ENCODE measurements at places on chromosomes 1 and 21.
A peak's percentile ranks its signal among the peaks of the same experiment; 100 is the strongest.

DNA sequence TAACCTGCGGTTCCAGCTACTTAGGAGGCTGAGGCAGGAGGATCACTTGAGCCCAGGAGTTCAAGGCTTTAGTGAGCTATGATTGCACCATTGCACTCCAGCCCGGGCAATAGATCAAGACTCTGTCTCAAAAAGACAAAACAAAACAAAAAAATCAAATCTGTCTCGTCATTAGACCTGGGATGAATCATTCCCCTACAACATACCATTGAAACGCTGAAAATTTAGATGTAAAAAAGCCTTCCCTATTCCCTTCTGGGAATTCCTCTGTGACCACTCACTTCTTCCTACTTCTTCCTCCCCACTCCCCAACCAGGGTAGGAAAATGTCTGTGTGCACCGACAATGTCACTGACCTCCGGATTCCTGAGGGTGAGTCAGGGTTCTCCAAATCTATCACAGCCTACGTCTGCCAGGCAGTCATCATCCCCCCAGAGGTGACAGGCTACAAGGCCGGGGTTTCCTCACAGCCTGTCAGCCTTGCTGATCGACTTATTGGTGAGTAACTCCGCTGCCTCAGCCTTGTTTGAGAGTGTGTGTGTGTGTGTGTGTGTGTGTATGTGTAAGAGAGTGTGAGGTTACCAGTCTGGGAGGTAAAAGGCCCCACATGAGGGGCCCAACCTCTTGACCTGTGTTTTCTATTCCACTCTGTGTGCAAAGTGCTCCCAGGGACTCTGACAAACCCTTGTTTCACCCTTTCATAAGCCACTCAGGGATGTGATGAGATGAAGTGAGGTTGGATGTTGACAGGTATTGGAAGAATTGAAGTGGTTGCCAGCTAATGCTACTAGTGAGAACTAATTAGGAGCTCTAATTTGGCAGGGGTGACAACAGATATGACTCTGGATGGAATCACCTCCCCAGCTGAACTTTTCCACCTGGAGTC is 16.3 kb upstream of the SARS1 start:
- no peak for DNase-seq

GRCh38 chr1:59150577-59151386 is 146.1 kb upstream of the FGGY start:
- DNase-seq: no peak

DNA sequence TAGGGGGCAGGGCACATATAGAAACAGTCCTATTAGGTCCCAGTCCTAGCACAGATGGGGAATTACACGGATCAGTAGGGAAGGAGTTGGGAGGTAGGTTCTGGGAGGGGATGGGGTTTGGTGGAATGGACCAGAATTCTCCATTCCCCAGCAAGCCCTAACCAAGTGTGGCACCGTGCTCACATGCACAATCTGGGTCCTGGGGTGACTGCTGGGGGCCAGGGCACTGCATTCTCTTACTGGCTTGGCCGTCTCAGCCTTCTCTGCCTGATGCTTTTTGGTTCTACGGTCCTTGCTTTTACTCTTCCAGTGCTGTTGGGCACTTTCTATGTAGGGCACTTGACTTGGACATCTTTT is 53.9 kb downstream of the NENF start:
- DNase-seq: no peak

GRCh38 chr1:82555501-82555900 is 754.8 kb downstream of the ADGRL2 start:
- DNase-seq: no peak

DNA sequence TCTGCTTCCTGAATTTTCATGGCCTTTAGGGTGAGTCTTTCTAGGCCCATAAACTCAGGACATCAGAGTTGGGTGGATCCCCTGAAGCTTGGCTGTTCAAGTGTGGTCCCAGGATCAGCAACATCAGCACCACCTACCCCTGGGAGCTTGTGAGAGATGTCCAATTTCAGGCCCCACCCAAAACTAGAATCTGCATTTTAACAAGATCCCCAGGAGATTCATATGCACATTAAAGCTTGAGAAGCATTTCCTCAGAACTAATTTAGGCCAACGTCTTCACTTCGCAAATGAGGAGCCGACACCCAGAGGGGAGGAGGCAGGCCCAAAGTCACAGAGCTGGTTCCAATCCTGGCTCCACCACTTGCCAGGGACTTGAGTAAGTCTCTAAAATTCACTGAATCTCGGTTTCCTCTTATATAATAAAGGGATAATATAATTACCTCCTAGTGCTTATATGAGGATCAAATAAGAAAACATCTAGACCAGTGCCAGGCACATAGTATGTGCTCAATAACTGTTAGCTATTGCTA is 10.3 kb upstream of the PHLDA3 start:
- no peak for DNase-seq

- DNase-seq: no peak
These were observed 47.6 kb downstream of the PKN2 start for GRCh38 chr1:88731475-88732269.

DNA sequence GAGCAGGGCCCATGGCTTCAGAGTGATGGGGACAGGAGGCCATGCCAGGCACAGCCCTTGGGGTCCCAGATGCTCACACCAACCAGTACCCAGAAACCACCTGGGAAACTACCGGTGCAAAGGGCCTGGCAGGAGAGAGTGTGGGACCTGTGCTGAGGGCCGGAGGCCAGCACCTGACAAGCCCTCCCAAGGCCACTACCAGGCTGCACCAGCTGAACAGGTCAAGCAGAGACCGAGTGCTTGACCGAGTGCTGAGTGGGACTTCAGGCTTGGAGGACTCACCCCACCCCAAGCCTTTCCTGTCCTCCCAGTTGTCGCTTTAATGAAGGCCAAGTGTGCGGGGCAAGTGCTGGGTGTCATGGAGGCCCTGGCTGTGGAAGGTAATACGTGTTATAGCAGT is 36.5 kb downstream of the SNAP47 start:
- no peak for DNase-seq

DNA sequence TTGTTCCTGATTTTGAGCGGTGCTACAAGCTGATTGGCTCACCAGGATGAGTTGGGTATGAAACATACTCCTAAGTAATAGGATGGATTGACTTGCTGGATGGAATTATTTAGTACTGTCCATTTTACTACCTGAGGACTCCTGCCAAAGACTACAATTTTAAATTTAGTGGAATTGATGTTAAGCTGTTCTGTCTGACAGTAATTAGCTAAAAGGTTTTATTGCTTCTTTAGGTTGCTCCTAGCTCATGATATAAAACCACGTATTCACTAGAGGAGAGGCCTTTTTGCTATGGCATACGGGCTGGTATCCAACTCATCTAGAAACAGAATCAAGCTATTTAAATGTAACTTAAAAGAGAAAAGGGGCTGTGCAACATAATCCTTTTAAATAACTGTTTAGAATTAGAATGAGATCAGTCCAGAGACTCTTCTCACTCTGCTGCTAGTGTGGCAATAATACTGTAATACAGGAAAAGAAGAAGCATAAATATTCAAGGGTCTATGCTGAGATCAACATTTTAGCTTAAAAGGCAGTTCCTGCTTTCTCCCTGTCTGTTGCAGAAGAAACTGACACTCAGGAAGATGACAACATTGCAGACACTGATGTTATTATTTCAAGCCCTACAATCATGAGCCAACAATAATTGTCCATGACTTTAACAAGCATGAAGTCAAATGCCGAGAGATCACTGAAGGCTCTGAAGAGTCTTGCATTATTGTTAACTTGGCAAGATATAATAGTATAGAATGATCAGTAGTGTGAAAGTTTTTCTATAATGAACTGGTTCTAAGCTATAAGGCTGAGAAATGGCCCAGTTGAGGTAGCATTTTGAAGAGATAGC is 258.7 kb upstream of the ADGRL4 start:
- no peak for DNase-seq

DNA sequence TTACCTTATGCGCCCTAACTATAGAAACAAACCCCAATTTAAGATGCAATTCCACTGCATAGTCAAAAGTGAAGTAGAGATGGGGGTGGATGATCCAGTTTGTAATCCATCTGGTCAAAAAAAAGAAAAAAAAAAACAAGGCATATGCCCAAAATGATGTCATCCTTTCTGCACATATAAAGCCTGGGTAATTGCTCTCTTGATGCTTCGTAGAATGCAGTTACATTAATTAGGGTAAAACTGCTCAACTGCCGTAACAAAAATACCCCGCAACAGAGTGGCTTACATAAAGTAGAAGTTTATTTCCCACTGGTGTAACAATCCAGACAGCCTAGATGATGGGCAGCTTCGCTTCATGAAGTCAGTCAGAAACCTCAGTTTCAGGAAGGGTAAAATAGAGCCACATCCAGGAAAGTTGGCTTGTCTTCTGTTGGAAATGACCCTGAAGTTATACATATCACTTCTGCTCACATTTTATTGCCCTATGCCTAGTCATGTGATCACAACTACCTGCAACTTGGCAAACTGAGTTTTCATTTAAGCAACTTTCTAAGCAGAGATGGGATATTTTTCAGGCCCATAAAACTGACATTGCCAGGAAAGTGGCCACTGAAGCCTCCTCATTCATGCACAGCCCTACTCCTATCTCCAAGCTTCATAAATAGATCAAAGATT is 221.7 kb downstream of the C1orf94 start:
- no peak for DNase-seq

GRCh38 chr1:171743081-171743870 is 1.4 kb upstream of the VAMP4 start:
- no peak for DNase-seq

DNA sequence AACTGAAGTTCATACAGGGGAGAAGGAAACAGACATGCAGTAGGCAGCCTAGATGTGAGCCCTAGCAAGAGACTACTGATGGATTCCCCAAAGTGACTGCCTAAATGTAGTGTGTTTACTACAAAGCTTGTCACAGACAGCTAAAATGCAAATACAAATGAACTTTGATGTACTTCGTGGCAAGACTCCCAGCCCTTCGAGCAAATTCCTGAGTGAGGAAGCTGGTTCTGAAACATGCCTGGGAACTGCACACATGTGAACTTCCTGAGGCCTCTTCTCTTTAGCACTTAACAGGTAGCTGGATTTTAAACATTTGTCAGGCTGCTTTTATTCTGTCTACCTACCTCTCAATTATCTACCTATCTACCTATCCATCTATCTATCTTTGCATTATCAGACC is 6.7 kb upstream of the IRF2BP2 start:
- DNase-seq: no peak

DNA sequence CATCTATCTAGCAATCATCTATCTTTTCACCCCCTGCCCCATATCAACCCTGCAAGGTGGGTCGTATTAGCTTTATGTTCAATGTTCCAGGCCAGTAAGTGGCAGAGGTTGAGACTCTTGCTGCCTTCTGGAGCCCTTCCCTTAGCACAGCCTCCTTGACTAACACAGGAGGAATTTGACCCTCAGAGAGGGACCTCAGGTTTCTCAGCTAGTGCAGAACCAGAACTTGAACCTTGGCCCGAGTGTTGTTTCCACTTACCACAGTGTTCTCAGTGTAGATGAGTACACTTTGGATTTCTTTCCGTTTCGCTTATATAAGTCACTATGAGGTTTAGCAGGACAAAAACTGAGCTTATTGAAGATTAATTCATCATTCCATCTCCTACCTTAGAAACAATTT is 11.1 kb upstream of the ATF3 start:
- no peak for DNase-seq

GRCh38 chr1:54812801-54813484 is 11.8 kb upstream of the TTC22 start:
- no peak for DNase-seq

DNA sequence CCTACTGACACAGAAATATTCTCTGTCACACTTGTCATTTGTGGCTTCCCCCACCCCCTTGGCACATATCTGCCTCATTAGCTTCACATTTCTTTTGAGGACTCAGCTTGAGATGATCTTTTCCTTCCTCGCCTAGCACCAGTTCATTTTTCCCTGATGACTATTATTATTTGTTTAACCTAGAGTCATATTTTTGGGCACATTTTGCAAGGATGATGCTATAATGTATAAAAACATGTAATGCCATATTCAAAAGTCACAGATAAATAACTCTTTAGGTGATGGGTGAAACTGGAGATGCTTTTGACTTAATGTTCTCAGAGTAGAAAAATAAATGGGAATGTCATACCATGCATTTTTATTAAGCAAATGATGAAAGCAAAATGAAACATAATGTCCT is 202.7 kb downstream of the BACH1 start:
- DNase-seq: no peak

DNA sequence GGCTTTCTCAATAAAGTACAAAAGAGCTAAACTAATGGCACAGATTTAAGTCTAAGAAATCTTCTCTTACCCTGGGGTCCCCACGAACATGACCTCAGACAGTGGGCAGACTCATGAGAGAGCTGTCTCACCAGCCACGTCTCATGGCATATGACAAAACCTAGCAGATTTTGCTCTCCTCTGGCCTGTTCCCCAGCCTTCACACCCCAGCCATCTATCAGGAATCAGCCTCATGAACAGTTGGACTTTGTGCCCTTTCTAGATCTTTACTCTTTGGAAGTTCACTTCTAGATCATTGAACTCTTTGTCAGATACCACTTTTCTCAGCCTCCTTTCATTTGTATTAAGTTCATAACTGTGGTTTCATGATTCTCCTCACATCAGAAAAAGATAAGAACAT is 14.2 kb upstream of the HSD3B1 start:
- no peak for DNase-seq

DNA sequence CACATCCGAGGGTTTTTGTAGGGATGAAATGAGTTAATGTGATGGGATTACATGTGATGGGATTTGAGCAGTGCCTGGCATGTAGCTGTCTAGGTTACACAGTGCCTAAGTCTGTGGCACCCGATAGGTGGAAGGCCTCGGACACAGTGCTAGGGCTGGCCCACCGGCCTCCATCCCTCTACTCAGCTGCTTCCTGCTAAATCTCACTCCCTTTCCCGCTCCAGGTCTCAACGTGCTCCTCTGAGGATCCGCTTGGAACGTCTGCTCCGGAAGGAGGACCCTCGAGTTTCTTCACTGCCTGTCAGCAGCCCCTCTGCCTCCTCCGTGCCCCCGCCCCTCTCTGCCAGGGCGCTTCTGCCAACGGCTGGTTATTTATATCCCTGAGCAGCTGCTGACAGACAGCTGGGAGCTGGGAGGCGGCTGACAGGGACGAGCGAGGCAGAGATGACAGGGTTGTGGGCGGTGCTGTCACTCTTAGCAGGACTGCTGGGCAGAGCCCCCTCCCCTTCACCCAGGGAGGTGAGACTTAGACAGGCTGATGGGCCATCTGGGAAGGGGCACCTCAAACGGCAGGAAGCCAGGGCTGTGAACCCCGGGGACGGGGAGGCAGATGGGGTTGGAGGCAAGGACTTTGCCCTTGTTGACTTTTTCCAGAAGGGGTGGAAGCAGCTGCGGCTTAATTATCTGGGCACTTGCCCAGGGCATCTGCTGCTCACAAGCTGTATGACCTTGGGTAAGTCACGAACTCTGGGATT is 26.6 kb upstream of the LRRN2 start:
- DNase-seq: peak; percentile 37

- DNase-seq: no peak
These were observed 113.5 kb downstream of the PROX1 start for GRCh38 chr1:214101246-214101645.

GRCh38 chr1:29725262-29725661 is 488.9 kb downstream of the PTPRU start:
- no peak for DNase-seq

DNA sequence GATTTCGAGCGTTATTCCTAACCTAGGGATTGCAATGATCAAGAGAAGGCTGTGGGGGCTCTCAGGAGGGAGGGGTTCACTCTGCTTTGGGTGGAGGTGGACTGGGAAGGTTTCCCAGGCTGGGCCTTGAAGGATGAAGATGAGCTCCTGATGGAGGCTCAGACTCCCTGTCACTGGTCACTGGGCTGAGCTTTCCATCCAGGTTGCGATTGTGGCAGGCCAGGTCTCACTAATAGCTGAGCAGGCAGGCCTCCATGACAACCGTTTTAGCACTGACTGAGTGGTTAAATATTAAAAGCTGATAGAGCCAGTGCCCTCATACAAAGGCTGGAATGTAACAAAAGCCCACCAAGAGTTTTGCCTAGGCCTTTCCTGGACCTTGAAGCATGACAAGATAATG is 36.2 kb upstream of the EFCAB14 start:
- DNase-seq: no peak

Data from CMK (cell line).